ENCODE measurements at places on chromosomes 5 and 9. TPM values are rescaled to one million over a fixed set of nuclear protein-coding genes. Genes with fewer than 3 reads are reported as not detected.

Gene HMMR
- polyA plus RNA-seq: 12.0 TPM

Gene CDO1
- polyA plus RNA-seq: 1.8 TPM

Gene SLC34A1
- polyA plus RNA-seq: not detected

Gene SPRY4
- 13.0 TPM for polyA plus RNA-seq

Gene TPM2
- polyA plus RNA-seq: 1,727 TPM

Gene PCDHB13
- 0.16 TPM for polyA plus RNA-seq

Gene JAK2
- polyA plus RNA-seq: 2.0 TPM

Gene HNRNPA0
- polyA plus RNA-seq: 10.3 TPM

Gene LCN12
- polyA plus RNA-seq: 0.36 TPM

- no peak for DNase-seq
These were observed 64.4 kb downstream of the ARRDC3 start for GRCh38 chr5:91318724-91319123.

- no peak for DNase-seq
These were observed 1.6 kb downstream of the FASTKD3 start for GRCh38 chr5:7867260-7867659.

DNA sequence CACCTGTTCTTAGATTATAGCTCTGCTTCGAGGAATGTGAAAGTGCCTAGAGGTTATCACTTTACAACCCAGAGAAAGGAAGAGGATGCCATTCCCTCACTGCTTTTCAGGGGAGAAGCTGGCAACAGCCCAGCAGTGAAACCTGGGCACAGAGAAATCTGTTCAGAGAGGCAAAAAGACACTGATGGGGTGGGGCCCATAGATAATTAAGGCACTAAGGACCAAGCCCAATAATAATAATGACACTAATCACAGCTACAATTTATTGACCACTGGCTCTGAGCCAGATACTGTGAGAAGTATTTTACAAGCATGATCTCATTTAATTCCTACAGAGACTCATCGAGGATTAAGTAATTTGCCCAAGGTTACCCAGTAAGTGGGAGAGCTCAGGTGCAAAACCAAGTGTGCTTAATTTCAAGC is 168.3 kb downstream of the PIK3R1 start:
- DNase-seq: no peak

- DNase-seq: no peak
These were observed 20.2 kb upstream of the MTMR12 start for GRCh38 chr5:32332966-32333365.

DNA sequence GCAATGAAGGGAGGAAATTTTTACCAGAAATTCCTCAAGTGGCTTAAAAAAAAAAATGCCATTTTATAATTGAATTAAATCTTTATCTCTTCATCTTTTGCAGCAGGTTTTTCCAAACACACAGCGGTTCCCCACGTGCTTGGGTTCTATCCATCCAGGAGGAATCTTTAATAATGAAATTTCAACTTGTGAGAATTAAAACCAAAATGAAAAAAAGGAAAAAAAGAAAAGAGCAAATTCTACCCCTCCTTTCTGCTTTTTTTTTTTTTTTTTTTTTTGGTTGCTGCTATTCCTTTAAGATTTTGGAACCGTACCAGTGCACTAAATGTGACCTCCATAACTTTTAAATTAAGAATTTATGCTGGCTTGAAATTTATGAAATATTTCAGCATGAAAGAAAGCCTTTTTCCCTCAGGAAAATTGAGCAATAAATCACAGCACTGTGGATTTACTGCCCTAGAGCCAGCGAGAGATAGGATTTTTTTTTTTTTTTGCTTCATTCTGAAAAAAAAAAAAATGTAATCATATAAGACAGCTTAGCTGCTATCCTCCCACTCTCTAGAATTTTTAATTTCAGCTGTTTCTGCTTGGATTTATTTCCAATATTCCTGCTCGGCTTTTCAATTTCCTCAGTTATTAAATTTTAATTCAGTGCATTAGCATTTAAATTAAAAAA is 88.5 kb downstream of the ZNF618 start:
- DNase-seq: no peak

- no peak for DNase-seq
These were observed 663.6 kb upstream of the RIOK2 start for GRCh38 chr5:97846643-97847042.

DNA sequence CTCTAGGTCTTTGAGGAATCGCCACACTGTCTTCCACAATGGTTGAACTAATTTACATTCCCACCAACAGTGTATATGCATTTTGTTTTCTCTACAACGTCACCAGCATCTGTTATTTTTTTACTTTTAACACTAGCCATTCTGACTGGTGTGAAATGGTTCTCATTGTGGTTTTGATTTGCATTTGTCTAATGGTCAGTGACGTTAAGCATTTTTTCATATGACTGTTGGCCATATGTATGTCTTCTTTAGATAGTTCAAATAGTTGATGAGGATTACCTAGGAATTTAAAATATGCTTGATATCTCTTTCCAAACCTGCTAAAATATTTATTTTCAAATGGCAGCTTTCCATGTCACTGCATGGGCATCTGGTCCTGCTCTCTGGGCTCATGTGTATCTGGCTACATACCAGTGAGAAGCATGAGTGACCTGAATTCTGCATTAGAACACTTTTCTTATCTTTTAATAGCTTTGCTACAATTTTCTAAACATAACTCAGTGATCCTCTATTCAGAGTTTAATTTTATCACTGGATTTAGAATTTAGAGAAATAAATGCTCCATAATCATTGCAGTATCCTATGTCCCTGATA is 95.8 kb upstream of the ADAMTS16 start:
- DNase-seq: no peak

GRCh38 chr9:137485343-137486140 is 26.4 kb upstream of the NSMF start:
- DNase-seq: no peak

- DNase-seq: no peak
These were observed 74.2 kb upstream of the GRAMD2B start for GRCh38 chr5:126348855-126349635.

DNA sequence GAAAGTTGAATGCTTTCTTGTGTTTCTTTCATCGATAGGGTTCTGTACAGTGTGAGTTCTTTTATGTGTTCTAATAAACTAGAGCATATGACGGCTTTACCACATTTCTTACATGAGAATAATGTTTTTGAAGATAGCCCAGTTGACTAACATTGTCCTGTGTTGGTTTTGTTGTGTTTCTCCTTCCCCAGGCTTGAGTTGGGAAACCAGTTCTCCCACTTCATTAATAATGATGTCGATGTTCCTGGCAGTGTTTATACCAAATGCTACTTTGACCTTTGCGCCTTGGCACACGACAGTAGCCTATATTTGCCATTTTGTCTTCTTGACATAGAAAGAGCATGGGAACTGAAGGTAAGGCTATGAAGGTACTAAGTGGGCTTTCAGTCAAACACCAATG is 14.4 kb upstream of the ZNF782 start:
- no peak for DNase-seq

- no peak for DNase-seq
These were observed 591 bp downstream of the ABCA1 start for GRCh38 chr9:104927216-104927911.

DNA sequence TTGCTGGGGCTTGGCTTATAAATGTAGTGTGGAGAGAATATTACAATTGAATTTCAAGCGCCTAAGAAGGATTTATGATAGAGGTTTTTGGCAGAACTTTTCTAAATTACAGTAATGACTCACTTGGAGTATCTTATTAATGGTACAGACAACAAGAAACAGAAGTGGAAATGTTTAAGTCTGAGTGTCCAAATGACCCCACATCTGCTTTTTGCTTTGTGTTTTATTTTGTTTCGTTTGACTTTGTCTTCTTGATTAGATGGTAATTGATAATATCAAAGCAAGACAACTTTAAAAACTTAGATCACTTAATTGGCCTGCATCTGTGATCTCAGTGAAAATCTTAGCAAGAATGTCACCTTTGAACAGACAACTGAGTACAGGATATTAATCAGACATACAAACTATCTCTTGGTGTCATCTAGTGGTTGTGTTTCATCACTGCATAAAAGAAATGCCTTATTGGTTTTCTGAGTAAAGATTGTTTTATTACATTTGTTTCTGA is 577.4 kb downstream of the ISL1 start:
- peak; percentile 3 for DNase-seq

DNA sequence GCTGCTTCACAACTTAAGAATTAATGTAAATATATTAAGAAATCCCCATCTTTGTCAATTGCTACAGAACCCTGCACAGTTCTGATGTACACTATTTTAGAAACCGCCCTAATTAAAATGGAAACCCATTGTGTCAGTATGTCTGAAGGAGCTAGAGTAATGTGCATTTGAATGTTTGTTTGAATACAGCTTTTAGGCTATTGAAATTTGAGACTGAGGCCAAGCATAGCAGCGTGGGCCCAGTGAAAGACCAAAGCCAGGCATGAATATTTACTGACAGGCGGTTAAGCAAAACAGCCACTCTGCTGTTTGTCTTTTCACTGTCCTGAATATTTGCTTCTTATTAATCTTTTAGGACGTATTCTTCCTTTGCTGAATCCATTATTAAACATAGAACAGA is 252.3 kb downstream of the IZUMO3 start:
- DNase-seq: no peak

DNA sequence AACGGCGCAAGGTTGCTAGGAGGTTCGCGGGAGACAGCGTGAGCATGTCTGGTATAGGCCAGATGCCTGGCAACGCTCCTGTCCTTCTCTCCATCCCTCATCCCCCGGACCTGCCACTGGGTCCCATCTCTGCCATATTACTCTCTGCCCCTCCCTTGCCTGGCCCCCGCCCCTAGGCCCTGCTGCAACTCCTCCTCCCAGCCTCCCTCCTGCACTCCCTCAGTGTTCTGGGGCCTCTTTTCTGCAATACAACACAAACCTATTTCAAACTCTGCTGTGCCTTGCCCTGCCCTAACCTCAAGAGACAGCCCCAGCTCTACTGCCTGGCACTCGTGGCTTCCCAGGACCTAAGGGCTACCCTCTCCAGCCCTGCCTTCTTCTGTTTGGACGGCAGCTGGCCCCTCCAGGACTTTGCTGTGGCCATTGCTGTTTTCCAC is 8.9 kb upstream of the DBN1 start:
- DNase-seq: no peak

DNA sequence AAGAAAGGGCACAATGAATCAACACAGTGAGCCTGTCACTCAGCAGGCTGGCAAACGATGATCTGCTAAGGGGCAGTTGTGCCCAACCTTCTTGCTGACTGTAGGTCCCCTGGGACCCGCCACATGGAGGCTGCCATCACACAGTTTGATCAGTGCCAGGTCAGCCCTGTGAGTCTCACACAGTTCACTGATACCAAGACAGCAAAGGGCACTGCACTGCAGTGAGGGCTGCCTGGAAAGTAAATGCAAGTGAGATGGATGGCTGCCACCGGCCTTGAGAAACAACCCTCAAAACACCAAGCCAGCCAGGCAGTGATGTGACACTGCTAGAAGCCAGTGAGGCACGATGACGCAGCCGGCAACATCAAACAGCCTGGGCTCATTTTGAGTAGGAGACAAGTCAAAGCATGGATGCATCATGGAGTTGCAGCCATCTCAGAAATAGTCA is 30.3 kb downstream of the FOXD1 start:
- no peak for DNase-seq

- DNase-seq: no peak
These were observed 107.5 kb downstream of the RGS3 start for GRCh38 chr9:113570749-113571711.

GRCh38 chr9:841371-842209 is at the start of gene DMRT1:
DMRT1 (plus strand) TSS chr9:841697; CDS start chr9:841839, 142 bp downstream.
- no peak for DNase-seq

- no peak for DNase-seq
These were observed 158.1 kb downstream of the NPR3 start for GRCh38 chr5:32869216-32869615.

DNA sequence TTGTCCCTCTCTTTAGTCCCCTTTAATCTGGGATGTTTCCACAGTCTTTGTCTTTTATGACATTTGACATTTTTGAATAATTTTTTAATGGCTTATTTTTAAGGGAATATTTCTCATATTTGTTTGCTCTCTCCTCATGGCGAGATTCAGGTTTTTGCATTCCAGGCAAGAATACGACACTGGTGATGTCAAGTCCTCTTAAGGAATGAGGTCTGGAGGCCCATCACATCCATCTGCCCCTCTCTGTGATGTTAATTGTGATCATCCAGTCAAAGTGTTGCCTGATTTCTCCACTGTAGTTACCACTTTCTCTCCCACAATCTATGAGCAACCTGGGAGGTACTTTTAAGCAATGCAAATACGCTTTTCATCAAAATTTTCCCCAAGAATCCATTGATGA is 193.2 kb downstream of the MAST4 start:
- no peak for DNase-seq

- DNase-seq: no peak
These were observed 204.4 kb downstream of the EFNA5 start for GRCh38 chr5:107466233-107466769.

DNA sequence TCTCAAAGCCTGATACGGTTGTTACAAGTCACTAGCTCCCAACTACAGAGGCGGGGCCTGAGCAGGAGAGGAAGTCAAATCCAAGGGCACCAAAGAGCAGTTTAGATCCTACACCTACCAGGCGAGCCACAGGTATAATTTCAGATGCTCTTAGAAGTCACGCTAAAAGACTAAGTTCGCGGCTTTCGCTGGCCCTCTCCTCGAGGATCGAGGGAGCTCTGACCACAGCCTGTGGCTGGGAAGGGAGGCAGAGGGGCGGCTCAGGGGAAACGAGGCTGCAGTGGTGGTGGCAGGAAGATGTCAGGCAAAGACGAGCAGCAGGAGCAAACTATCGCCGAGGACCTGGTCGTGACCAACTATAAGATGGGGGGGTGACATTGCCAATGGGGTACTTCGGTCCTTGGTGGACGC is 48.6 kb downstream of the SEMA4D start:
- DNase-seq: no peak

GRCh38 chr9:128683340-128684064 is 5.5 kb upstream of the SET start:
- no peak for DNase-seq

GRCh38 chr5:82879089-82879488 is 198.1 kb downstream of the TMEM167A start:
- DNase-seq: no peak

DNA sequence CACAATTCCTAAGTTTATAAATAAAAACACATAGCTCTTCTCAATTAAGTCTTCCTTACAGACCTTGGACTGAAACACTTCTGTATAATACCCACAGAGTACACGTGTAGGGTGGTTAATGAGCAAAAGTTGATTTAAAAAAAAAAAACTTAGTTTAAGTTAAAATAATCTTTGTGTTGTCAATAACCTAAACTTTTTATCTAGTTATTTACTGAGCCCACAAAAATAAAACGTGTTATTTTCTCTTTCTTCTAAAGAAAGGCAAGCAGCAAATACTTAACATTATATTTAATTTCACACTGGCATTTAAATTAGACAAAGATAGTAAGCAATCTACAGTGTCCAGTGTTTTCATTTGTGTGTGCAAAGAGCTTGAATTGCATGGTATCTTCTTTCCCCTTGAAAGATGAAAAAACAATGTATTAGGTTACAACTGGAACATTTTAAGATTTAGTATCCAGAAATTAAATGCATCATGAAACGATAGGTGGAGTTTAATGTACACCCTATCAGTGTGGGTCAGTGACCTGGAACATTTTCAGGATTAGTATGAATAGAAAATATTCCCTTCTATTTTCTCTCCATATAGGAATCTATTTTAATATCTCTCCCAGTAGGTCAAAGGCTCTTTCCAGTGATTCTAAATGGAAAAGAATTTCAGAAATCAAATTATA is 1014.8 kb downstream of the NR2F1-AS1 start:
- DNase-seq: no peak

All from BJ (cell line).